ENCODE measurements at places on chromosomes 6 and 20.

- DNase-seq = peak; percentile 27
Measured at GRCh38 chr6:32188381-32189068, 1.5 kb downstream of the PBX2 start.

- no peak for DNase-seq
Measured at GRCh38 chr6:158358450-158359077, 46.3 kb downstream of the TULP4 start.

DNA sequence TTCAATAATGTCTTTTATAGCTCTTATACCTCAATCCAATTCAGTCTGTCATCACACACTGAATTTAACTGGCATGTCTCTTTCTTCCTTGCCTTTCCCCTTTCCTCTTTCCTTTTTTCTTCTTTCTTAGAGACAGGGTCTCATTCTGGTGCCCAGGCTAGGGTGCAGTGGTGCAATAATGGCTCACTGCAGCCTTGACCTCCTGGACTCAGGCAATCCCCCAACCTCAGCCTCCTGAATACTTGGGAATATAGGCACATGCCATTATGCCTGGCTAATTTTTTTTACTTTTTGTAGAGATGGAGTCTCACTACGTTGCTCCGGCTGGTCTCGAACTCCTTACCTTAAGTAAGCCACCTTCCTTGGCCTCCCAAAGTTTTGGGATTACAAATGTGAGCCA is 65.9 kb downstream of the CBFA2T2 start:
- no peak for DNase-seq

DNA sequence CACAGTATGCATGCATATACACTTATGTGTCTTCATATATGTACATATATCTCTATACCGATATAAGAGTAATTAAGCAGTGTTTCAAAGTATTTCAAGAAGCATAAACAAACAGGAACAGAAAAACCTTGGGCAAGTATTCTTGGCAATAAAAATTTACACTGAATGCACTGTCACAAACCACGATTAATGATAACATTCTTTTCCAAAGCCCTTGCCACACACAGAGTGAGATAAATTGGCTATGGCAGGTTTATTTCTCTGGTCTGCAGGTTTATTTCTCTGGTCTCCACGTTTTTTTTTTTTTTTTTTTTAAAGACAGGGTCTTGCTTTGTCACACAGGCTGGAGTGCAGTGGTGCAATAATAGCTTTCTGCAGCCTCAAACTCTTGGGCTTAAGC is 73.0 kb downstream of the PPP1R3G start:
- no peak for DNase-seq

DNA sequence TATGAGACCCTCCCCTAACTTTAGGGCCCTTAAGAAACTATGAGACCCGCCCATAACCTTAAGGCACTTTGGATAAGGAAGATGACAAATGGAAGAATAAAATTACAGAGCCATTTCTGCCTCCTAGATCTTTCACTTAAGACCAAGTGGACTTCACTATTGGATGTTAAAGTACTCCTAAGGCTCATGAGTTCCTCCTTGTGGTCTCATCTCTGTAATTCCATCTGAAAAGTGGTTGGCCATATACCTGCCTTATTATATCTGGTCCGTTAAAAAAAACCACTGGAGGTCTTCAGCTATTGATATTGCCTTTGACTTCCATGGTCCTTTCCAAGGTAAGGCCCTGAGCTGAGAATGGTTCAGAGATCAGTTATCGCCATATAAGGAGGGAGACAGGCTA is 310.3 kb downstream of the EYA4 start:
- no peak for DNase-seq

- DNase-seq = no peak
Measured at GRCh38 chr20:4821590-4821989, 99.9 kb downstream of the PRND start.

DNA sequence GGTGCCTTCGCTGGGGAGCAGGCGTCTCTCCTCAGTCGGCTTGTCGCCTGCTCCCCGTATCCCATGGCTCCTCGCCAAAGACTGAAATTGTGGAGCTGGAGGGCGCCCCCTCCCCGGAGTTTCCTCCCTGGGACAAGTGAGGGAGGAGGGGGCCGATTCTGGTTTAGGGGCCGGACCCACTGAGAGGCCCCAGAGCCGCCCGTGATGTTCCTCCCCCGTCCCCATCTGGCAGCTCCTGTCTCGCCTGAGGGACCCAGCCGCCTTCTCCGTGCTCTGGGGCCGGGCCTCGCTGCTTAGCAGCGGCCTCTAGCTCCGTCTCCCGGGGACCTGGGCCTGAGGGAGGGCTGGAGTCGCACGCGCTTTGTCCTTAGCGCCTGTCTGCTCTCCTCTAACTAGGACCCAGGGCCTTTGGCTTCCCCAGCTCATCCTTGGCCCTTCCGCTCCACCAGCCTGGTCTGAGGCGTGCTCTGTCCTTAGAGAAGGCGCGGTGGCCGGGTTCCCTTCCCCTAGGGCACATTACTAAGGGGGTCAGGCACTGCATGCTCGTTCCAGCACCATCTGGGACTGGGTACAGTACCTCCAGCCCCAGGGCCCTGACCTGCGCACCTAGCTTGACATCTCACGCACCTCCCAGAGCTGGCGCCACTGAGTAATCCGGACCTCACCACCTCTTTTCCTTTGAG is 29.7 kb downstream of the SLC12A5 start:
- peak; percentile 6 for DNase-seq

- no peak for DNase-seq
Measured at GRCh38 chr6:14500809-14501208, 383.2 kb downstream of the CD83 start.

GRCh38 chr6:65280060-65280459 is 427.0 kb downstream of the EYS start:
- no peak for DNase-seq

- peak; percentile 18 for DNase-seq
Measured at GRCh38 chr6:147283460-147283859, 79.2 kb downstream of the STXBP5 start.

DNA sequence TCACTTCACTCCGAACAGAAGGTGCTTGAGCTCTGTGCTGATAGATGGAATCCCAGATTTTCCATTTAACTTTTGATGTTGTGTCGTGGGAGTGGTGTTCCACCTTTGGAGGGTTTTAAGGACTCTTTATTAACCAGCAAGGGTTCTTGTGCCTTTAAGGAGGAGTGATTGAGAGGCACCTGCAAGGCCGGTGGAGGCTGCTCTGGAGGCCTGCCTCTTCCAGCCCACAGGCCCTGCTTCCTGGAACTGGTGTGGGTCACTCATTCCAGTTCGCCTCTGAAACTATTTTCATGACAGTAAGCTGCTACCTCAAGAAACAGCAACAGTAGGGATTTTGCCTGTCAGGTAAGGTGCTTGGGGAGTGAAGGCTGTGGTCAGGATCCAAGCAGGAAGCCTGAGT is 58.8 kb upstream of the APCDD1L start:
- DNase-seq = no peak

- DNase-seq = no peak
Measured at GRCh38 chr20:63544241-63544957, 3.1 kb downstream of the SRMS start.

DNA sequence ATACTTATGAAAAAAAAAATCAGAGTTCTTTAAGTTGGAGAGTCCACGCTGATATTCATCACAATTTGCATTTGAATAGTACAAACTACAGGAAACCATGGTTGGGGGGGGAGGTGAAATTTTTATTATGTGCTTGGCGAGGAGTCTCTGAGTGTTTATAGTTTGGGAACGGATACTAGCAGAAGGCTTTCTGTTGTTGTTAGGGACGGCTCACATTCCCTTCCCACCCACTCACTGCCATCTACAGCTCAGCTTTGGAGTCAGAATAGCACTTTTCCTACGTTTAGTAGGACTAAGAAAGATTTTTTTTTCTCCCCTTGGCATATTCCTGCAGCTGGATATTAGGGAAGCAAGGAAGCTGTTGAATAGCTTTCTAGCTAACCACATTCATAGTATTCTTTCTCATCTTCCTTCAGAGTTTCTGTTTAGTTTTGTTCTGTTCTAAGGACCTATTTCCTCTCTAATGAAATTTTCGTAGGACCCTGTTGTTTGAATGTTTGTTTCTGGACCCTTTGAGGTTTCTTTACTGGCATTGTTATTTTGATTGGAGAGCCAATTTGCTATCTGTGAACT is 235.1 kb upstream of the ZNF217 start:
- DNase-seq = no peak

GRCh38 chr6:108330806-108331205 is 36.0 kb downstream of the AFG1L start:
- DNase-seq = no peak

DNA sequence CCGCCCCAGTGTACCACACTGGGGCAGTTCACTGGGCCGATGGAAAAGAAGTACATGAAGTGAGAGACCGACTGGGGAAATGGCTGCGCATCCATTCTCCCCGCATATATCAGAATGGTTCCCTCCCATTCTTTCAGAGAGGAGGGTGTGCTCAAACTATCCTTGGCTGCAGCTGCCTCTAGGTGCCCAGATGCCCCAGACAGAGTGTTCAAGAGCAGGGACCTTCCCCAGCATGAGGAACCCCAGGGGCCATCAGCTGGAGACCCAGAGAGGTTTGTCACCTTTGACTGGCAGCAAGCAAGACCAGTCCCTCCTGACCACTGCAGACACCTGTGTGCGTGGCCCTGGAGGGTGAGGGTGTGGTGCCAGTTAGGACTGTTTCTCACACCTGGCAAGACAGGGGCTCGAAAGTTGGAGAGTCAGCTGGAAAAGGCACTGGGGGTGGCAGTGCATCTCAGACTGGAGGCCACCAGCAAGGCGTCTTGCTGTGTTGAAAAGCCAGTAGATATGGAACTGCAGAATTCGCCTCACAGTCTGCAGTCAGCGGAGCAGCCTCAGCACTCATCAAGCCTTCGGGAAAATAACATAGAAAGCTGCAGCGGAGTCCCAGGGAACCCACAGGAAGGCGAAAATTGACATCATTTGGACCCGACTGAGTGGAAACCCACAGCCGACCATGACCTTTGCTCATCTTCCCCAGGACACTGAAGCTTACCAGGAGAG is 76.7 kb downstream of the GPR6 start:
- no peak for DNase-seq

DNA sequence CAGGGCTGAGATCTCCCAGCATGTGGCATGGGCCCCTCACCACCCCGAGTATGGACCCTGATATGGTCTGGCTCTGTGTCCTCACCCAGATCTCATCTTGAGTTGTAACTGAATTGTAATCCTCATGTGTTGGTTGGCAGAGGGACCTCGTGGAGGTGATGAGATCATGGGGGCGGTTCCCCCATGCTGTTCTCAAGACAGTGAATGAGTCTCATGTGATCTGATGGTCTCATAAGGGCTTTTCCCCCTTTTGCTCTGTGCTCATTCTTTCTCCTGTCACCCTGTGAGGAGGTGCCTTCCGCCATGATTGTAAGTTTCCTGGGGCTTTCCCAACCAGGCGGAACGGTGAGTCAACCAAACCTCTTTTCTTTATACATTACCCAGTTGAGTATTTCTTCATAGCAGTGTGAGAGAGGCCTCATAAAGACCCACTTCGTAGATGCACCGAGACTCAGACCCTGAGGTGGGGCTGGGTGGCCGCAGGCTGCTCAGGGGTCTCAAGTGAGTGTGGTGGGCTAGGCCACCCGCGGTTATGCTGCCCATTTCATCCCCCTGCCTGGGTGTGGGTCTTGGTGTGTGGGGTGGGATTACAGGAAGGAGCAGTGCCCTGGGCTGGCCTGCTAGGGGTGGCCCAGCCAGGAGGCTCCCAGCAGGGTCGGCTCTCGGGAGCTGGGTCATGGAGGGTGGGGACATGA is 26.2 kb upstream of the GATA5 start:
- no peak for DNase-seq

- DNase-seq = no peak
Measured at GRCh38 chr6:147724454-147724853, 216.0 kb downstream of the SAMD5 start.

DNA sequence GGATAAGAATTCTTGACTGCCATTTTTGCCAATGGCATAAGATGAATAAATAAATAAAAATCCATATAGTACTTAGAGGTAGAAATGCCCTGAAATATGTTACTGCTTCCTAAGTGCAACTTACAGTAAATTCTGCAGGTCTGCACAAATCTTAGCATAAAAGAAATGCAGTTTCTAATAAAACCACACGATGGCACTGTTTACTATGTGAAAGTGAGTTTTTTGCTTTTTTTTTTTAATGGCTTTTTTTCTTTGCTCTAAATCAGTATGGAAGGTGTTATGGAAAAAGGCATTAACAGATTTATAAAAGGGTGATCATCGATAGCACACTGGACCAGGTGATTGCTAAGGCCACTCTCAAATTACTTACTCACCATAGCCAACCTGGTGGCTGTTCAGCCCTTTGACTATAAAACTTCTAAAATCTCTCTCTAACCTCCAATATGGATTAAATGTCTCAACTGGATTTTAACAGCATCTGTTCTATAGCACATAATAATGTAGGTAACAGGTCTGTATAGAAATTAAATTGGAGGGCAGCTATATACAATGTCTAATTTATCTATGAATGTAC is 45.8 kb downstream of the AHI1 start:
- DNase-seq = no peak

DNA sequence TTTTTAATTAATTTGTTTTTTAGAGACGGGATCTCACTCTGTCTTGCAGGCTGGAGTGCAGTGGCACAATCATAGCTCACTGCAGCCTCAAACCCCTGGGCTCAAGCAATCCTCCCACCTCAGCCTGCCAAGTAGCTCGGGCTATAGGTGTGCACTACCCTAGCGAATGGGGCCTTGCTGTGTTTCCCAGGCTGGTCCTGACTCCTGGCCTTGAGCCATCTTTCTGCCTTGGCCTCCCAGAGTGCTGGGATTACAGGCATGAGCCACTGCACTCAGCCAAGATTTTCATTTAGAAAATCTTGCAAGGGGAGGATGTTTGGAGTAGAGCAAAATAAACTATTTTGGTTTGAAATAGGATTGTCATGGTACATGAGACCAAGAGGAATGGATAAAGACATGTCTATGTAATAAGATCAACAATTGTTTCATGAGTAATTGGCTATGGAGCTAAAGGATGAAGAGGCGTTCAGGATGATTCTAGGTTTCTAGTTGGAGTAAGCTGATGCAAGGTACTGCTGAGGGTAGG is 237.8 kb downstream of the UST start:
- peak; percentile 33 for DNase-seq

- DNase-seq = no peak
Measured at GRCh38 chr6:39572661-39573340, 152.4 kb downstream of the KIF6 start.

DNA sequence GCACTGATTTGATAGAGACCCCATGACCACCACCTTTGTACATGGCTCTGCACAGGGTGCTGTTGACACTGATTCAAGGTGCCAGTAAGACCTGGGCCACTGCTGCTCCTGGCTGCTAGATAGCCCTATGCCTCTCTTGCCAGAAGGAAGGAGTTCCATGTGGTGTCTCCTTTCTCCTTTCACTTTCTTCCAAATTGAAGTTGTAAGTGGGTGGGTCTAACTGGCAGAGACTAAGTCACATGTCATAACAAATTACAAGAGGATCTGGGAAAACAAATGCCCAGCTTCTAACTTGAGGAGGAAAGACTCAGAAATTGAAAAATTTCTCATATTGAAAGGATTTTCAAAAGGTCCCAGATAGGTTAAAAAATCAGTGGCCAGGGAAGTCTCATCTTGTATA is 116.8 kb downstream of the TFAP2B start:
- DNase-seq = no peak

Measured in thyroid gland (tissue), 4 donors.